ENCODE measurements at places on chromosomes 5 and 9.

GRCh38 chr5:24385070-24385469 lies 259.7 kb downstream of the CDH10 start:
- no peak for DNase-seq

DNA sequence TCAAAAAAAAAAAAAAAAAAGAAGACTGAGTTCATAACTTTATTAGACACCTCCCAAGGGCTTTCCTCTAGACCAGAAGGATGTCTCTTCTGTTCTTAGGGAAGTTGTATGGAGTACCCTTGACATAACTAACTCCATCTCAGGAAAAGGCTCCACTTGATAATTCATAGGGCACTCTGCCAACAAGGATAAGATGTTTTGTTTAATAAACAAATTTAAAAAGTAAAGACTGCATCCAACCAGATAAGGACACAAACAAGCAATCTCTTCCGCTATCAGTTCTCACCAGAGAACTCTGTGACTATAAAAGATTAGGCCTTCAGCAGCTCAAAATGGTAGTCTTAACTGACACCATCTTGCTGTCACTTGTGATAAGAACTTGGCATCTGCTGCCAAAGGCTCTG lies 65.8 kb downstream of the SFXN1 start:
- no peak for DNase-seq

GRCh38 chr5:139823757-139824355 lies 28.2 kb downstream of the PSD2 start:
- DNase-seq = no peak

DNA sequence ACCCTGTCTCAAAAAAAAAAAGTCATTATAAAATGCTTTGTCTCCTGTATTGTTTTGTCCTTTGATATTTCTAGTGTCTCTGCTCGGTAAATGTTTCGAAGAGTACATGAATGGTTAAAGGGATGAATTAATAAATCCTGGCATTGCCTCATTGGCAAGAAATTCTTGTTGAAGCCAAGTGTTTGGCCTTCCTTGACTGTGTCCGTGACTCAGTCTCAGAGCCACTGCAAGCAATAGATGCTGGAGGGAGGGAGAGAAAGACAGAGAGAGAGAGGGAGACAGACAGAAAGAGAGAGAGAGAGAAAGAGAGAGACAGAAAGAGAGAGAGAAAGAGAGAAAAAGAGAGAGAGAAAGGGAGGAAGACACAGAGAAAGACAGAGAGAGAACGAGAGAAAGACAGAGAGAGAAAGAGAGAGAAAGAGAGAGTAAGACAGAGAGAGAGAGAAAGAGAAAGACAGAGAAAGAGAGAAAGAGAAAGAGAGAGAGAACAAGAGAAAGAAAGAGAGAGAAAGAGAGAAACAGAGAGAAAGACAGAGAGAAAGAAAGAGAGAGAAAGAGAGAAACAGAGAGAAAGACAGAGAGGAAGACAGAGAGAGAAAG lies 72.5 kb upstream of the RXRA start:
- no peak for DNase-seq

DNA sequence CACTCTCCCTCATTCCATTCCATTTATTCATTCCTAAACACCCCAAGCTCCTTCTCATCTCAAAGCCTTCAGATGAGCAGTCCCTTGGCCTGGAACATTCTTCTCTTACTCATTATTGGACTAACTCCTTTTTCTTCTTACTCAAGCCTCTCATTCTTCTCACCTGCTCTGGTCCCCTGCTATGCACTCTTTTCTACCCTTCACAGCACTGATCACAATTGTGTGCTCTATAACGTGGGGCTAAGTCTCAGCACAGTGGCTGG lies 212.4 kb downstream of the MAPKAP1 start:
- DNase-seq = no peak

- DNase-seq = no peak
These were observed 2233.8 kb upstream of the C9orf72 start for GRCh38 chr9:29806937-29807618.

DNA sequence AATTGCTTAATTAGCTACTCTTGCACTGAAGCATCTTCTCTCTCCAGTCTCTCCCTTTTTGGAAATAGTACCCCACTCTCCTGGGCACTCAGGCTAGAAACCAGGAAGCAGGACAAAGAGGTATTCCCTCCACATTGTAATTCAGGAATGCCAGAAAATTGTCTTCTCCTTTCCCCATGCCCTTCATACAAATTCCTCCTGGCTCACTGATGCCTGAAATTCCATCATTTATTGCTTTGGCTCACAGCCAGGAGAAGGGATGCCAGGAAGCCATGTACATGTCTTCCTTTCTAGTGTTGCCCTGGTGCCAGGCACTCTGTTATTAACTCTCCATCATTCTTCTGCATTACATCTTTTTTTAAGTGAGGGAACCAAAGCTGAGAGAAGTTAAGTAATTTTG lies 716.5 kb upstream of the C9orf72 start:
- no peak for DNase-seq
